ENCODE measurements at places on chromosomes 11 and 22.

DNA sequence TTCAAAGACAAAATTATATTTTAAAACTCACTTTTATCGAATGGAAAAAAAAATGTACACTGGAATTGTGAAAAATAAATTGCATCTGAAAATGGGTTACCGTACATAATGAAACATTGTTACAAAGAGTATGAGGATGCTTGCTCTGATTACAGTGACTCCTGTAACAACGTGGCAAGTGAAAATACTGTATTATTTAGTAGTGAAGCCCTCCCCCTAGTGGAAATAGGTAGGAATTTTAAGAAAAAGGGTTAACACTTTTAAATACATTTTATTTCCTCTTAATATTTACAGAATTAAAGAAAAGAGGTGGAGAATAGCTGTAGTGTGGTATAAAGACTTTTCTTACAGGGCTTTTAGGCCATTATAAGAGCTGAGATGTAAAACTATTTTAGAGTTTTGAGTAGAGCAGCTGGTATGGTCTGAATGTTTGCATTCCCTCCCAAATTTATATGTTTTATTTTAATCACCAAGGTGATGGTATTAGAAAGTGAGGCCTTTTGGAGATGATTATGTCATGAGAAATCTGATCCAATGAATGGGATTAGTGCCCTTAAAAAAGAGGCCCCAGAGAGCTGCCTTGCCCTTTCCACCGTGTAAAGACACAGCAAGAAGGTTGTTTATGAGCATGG lies 25.2 kb downstream of the FAM76B start:
- DNase-seq: peak; percentile 54

DNA sequence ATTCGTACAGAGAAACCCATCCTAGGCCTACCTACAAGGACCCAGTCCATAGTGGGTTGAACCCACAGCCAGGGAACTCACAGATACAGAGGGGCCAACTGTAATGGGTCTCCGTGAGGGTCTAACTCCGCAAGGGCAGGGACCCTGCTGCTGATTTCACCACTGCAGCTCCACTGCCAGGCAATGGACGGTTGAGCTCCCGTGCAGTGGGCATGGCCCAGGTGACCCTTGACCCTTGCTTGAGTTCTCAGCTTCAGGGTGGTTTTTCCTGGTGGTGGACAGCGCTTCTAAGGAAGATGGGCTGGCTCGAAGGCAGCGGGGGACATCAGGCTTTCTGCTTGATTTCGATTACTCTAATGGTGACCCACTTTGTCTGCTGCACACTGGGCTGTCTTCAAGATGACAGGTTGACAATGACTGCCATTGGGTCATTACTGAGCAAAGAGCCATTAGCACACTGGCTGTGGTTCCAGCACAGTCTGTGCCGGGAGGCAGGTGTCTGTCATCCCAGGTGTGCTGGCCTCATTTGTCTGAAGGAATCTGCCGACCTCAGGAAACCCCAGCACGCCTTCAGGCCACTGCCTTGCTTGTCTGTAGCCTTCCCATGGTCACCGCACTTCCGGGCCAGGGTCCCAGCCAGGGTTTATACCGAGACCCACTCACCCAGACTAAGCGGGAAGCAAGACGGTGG lies 3.7 kb upstream of the GAL start:
- no peak for DNase-seq

DNA sequence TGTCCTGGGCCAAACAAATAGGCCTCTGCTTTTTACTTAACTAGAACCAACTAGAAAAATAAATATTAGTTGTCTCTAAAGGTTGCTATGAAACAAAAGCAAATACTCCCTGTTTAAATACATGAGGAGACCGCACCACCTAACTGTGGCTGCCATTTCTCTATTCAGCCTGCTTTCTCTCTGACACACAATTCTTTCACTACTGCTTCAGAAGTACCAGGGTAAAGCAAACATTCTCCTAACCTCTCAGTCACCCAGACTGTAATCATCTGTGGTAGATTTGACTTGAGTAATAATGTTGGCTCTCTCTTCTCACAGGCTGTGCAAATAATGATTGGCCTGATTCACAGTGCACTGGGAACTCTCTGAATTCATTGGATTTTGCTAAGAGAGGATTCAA lies 41.0 kb upstream of the MS4A8 start:
- DNase-seq: no peak

GRCh38 chr22:19760951-19761724 lies 560 bp downstream of the TBX1 start:
- no peak for DNase-seq

DNA sequence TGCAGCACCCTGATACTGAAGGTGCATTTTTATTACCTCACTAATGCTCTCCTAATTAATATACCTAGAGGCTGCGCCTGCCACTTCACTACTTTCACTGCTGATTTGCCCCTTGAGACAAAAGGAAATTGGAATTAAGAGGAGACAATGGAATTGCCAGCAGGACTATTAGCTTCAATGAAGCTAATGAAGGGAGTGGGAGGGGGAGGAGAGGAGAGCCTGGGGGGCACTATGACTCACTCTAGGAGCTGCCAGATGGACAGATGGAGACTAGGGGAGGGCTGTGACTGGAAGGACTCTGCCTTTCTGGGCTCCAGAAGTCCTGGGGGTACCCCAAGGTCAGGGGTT lies 102.8 kb upstream of the DRD2 start:
- DNase-seq: peak; percentile 48

DNA sequence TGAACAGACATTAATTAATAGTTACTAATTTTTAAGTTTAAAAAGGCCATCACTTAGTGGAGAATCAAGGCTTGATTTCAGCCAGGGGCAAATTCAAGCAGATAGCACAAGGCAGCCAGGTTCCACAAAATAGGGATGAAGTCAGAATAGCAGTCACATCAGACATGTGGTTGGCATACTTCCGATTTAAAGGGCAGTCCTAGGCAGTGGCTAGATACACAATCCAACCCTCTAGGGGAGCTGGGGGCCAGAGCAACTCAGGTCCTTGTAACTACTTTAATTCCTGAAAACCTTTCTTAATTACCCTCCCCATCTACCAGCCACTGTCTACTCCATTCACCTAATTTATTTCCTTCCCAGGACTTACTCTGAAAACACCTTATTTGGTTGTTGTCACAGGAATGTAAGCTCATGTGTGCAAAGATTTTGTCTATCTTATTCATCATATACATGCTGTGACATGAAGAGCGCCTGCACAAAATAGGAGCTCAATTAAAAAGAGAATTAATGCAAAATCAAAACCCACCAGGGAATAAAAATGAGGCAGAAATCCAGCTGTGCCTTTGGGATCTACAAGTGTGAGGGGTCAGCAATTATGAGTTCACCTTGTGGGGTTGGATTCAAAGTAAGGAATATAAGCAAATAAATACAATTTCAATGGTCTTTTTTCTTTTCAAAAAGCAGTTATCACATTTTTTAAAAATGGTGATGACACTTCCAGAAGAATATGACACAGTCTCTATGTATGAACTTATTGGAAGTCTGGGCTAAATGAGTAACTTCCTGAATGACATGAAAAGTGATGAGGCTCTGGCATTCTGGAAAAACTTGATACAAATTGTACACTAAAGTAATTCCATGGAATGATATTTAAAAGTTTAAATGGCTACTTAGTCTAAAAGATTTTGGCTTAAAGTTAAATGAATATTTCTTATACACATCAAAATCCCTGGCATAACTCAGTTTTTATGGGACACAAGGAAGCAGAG lies 53.8 kb downstream of the COPB1 start:
- DNase-seq: peak; percentile 57

- DNase-seq: no peak
Measured at GRCh38 chr11:134612140-134613030, 200.3 kb upstream of the B3GAT1 start.

- no peak for DNase-seq
Measured at GRCh38 chr11:120338107-120338933, 2.1 kb downstream of the ARHGEF12 start.

GRCh38 chr11:101487775-101488174 lies 96.0 kb downstream of the TRPC6 start:
- no peak for DNase-seq

DNA sequence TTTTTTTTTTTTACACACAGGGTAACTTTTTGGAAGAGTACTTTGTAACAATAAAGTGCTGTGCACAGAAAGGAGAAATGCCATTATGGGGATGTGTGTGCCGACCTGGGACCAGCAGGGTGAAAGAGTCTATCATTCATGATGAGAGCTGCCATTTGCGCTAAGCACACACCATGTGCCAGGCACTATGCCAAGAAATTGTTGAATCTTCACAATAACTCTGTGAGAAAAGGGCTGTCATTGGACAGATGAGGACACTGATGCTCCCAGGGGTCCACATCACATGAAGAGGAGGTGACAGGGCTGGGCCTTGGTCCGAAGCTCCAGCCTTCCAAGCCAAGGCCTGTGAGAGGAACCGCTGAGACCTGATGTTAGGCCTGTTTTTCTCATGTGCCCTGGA lies 5.6 kb downstream of the DUSP18 start:
- DNase-seq: no peak

- DNase-seq: no peak
Measured at GRCh38 chr11:57496109-57496820, 19.2 kb downstream of the SLC43A1 start.

DNA sequence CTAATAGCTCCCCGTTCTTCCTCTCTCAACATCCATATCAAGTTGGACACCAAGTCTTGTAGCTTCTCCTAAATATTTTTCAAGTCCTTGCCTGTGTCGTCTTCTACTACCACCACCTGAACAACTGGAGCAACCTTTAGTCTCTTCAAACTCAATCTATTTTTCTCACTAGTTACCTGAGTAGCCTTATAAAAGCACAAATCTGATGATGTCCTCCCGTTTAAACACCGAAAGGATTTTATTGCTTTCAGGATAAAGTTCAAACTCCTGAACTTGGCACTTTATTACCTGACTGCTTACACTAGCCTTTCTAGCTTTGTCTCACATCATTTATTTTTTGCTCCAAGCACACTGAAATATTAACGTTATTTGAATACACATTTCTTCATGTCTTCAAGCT lies 1.3 kb upstream of the PAK1 start:
- DNase-seq: no peak

GRCh38 chr11:128116447-128116846 lies 470.9 kb downstream of the ETS1 start:
- DNase-seq: no peak

All from RPMI7951 (cell line).